Stimulated activated CD8-positive, alpha-beta memory T cell treated with anti-CD3 and anti-CD28 coated beads, Interleukin-4, amount 100 ng/mL, for 48 hours (primary cell): ENCODE measurements at places on chromosomes 7 and 10.

GRCh38 chr7:125563964-125564529 lies 634.4 kb upstream of the POT1 start:
- DNase-seq, result no peak

- DNase-seq, result no peak
Measured at GRCh38 chr7:28318101-28318762, 94.1 kb upstream of the CREB5 start.

GRCh38 chr7:81604075-81604807 lies 165.6 kb downstream of the HGF start:
- DNase-seq, result no peak

DNA sequence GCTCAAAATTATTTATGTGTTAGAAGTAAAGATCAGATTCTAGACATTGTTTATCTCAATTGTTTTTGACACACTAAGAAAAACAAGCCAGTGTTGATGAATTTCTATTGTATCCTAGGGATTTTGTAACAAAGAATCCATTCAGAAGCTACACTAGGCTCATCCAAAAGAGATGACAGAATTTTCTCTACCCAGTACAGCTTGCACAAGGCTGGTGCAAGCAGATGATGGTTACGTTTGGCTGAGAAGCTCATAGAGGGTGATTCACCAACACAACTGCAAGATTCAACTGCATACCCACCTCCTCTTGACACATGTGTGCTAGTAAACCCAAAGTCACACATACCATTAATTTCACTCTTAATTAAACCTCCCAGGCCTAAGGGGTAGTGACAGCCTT lies 20.8 kb downstream of the GRM3 start:
- DNase-seq, result no peak

- no peak for DNase-seq
Measured at GRCh38 chr10:75377869-75378268, 23.7 kb downstream of the ZNF503 start.
